Natural killer cell (primary cell): ENCODE measurements at places on chromosomes 7 and 10.

- no peak for DNase-seq
Observed at GRCh38 chr10:23981520-23982309, 227.2 kb upstream of the KIAA1217 start.

DNA sequence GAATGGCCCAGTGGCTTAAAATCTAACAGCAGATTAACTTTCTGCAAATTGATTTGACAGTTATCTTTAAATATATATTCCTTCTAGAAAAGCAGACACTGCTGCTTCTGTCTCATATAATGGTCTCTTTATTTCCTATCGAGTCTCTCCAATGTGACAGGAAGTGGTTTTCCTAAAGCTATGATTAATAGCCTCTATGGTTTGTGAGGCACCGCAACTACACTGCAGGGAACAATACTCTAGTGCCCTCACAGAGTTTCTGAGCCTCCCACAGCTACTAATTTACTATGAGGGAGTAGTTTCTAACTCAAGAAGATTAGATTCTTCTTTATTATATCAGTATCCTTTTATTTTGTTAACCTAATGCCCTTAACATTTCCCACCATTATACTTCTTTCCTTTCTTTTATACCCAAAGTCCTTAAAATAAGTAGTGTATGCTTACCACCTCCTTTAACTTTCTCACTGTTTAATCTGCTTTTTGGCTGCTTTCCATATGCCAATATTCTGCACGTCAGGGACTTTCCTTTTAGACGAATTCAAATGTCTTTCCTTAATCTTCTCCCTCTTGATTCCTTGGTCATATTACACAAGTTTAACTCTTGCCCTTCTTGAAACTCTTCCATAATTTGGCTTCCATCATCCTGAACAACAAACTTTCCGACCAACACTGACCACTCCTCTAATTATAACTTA is 23.8 kb upstream of the AHR start:
- no peak for DNase-seq

DNA sequence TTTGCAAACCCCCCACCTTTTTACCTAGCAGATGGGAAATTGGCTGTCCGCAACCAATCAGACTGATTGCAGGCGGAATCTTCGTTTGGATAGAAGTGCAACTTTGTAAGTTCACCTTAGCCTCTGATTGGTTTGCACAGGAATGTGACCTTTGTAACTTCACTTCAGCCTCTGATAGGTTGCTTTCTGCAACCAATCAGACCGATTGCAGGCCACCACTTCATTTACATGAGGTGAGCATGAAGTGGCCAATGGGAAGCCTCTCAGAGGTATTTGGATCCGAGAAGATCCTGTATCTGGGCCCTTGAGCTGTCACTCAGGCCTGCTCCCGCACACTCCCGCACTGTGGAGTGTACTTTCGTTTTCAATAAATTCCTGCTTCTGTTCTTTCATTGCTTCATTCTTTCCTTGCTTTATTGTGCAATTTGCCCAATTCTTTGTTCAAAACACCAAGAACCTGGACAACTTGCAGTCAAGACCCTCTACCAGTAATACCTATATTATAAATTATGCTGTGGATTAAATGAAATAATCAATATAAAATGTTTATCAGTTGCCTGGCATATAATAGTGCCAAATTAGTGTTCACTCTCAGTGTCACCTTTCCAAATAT is 491.4 kb downstream of the PLXNA4 start:
- DNase-seq, result no peak

DNA sequence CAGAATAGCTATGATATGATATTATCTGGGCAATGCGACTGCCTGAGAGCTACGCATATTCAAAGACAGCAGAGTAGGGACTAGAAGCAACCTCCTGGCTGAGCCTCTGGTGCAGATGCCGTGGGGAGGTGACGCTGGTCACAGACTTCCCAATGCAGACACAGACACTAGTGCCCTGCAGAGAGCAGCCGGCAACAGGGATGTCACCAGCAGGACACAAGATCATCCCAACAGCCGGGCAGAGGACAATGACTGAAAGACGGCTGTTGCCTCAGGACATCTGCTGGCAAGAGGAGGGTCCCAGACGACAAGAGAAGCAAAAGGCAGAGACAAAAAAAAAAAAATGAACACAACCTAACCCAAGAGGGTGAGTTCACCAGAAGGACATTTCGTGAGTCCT is 104.6 kb downstream of the CALN1 start:
- no peak for DNase-seq

DNA sequence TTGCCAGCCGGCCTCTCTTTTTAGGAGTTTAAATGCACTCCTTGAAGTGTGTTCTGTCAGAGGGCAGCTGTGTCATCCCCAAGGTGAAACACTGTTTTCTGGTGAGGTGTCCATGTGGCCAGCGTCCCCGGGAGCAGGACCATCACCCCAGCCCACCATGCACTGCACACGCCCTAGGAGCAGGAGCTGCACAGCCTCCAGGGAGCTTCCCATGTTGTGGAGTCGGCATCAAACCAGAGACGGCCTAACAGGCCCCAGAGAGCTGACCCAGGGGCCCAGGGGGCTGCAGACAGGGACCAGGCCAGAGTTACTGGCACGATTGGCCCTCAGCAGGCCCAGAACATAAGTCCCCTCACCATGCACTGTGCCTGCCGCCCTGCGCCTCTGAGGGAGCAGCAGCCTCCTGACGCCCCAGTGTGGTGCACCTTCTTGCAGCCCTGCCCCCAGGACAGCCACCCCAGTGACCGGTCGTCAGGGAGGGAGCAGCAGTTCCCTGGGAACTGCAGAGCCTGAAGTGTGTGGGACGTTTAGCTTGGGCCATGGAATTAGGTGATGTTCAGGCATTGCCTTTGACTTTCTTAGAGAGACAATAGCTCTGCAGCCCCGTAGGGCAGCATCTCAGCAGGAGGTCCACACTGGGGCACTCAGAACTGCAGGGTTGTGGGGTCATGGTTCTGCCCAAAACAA is 97.9 kb downstream of the NKX6-2 start:
- no peak for DNase-seq

- no peak for DNase-seq
Observed at GRCh38 chr7:128833148-128833945, 3.1 kb downstream of the FLNC start.

DNA sequence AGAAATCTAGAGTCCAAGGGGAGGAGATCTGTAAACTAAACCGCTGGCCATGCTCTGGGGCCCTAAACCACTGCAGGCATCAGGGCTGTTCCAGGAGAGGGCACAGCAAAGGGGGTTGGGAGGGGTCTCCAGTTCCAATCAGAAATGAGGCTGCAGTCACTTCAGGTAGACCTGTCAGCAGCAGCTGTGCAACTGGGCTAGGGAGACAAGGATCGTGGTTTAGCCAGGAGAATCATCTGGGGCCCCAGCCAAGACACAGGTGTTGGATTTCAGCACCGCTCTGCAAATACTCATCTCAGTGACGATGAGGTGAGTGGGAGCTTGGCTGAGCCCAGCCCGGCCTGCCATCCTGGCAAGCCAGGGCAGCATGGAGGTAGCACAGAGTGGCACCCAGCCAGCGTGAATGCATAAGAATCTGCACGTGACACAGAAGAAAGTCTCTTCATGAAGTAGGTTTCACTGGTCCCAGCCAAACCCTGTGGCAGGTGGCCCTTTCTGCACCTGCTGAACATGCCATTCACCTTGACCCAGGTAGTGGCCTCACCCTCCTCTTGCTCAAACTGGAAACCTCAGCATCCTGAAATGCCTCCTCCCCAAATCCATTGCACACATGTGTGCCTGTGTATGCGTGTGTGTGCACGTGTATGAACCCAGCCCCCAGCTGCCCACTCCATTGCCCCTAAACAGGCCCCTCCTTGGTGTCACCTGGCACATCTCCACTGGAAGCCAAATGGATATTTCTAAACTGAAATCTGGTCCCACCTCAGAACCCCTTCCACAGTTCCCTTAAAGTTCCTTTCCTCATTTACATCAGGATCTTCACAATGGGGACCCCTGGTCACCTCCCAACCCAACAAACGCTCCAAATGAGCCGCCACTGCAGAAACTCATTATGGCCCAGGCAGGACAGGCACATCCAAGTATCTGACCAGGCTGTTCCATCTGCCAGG is 9.6 kb downstream of the GPRIN2 start:
- DNase-seq, result peak; percentile 11

- no peak for DNase-seq
Observed at GRCh38 chr10:5814110-5815107, 1.2 kb upstream of the GDI2 start.

DNA sequence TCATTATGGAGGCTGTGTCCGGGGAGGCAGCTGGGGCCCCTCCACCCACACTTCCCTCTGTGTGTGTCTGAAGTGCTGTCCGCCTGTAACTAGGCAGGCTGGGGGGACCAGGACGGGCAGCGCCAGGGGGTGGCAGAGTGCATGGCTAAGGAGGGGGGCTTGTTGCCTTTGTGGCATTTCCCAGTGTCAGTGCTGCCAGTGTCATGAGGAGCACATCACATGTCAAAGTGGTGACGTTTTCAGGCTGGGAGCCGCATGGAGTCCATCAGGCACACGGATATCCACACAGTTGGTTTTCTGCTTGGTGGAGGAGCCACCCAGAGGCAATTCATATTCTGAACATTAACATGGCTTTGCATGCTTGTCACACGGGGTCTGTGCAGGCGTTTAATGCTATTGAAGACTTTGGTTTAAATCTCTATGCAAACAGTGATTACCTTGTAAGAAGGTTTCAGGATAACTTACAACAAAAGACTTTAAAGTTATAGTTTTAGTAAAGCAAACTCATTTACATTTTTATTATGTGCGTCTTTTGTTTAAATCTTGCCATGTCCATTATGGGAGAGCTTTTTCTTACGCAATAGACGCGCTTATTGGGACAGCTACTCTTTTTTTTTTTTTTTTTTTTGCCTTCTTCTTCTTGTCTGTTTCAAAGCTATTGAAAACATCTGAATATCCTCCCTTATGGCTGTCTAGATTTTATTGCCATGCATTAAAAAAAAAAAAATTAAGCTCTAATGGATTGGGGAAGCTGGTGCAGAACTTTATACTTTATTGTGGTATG is 52.9 kb downstream of the C10orf67 start:
- no peak for DNase-seq

DNA sequence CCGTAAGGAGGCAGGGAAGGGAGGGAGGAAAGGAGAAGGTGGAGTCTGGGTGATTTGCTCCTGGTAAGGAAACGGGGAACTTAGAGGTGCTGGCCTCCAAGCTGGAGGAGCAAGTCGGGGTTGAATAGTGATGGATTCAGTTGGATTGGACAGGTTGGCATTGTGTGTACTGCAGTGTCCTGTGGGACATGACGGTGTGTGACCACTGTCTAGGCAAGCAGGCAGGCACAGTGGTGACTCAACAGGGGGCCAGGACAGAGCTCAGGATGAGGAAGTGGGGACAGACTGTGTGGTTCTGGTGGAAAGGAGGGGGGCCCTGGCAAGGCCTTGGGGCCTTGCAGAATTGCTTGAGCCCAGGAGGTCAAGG is 48.8 kb downstream of the COL26A1 start:
- DNase-seq, result no peak

- DNase-seq, result no peak
Observed at GRCh38 chr7:158396982-158397862, 190.4 kb downstream of the PTPRN2 start.

GRCh38 chr7:67713451-67714056 is 716.9 kb downstream of the TYW1 start:
- no peak for DNase-seq

GRCh38 chr10:103699611-103700435 is 155.6 kb downstream of the SH3PXD2A start:
- no peak for DNase-seq

DNA sequence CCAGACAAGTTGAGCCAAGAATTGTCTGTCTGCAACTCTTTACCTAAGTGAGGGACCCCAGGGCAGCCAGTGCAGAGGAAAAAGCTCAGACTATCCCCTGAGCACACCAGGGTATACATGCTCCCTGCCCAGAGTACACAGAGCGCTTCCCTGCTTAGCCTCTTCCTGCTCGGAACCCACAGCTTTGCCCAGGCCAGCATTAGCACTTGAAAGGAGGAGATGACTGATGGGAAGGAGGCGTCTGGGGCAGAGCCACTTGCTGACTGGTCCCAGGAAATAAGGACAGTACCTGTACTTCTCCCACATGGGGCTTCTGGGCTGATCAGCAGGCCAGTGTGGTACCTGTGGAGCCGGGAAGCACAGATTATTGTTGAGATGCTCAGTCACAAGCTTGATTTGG is 48.4 kb upstream of the TRIM8 start:
- DNase-seq, result no peak

DNA sequence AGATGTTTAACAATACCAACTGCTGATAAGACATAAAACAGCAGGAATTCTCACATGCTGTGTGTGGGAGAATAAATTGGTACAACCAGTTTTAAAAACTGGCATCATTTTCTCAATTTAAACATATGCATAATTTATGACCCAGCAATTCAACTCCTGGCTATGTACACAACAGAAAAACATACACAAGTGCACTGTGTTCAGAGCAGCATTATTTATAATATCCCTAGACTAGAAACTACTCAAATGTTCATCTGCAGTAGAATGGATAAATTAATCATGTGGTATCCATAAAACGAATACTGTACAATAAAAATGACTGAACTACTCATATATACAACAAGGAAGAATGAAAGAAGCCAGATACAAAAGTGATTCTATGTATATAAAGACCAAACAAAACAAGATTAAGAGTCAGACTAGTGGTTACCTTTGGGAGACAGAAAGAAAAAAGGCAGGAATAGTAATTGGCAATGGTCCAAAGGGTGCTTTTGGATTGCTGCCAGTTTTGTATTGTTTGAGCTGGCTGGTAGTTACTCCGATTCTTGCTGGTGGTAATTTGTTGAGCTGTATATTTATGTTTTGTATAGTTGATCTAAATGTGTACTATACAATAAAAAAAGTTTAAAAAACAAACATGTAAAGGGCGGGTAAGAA is 306.0 kb downstream of the TFEC start:
- DNase-seq, result no peak

GRCh38 chr7:64834989-64835388 is 40.8 kb downstream of the ZNF138 start:
- no peak for DNase-seq

- DNase-seq, result no peak
Observed at GRCh38 chr7:148909568-148909967, 25.5 kb upstream of the EZH2 start.

DNA sequence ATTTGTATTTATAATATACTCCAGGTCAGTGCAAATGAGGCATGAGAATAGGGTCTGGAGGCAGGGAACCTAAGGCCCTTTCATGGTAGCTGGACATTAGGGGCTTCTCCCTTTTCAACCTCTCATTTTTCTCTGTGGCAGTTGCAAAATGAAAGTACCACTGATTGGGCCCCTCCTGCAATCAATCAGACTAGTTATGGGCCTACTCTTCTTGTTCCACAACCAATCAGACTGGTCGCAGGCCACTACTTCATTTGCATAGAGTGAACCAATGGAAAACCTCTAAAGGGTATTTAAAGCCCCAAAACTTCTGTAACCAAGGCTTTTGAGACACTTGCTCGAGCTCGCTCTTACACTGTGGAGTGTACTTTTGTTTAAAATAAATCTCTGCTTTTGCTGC is 10.0 kb upstream of the PRPS1L1 start:
- no peak for DNase-seq
